Bronchial epithelial cell (primary cell): ENCODE measurements at places on chromosomes 12 and 14.

GRCh38 chr12:60195483-60195882 is 599.7 kb downstream of the SLC16A7 start:
- DNase-seq, result no peak

GRCh38 chr12:90335566-90335965 is 619.4 kb downstream of the CCER1 start:
- DNase-seq, result no peak

DNA sequence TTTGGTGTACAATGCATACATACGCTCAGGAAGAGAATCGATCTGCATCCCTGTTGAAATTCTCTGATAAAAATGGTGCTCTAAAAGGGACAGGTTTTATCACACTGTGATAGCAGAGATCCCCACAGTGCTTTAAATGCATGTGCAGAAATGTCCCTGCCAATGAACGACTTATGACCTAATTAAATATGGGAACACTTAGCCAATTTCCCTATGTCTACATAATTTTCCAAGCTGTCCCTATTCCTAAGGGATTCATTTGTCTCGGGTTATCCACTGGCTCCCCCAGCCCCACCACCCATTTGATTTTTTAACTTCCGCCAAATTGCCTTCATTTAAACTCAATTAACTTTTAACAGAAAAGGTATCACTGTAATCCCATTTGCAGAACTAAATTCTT is 284.6 kb downstream of the TMEM132D start:
- no peak for DNase-seq

GRCh38 chr12:80129895-80130530 is 30.7 kb downstream of the OTOGL start:
- DNase-seq, result no peak

DNA sequence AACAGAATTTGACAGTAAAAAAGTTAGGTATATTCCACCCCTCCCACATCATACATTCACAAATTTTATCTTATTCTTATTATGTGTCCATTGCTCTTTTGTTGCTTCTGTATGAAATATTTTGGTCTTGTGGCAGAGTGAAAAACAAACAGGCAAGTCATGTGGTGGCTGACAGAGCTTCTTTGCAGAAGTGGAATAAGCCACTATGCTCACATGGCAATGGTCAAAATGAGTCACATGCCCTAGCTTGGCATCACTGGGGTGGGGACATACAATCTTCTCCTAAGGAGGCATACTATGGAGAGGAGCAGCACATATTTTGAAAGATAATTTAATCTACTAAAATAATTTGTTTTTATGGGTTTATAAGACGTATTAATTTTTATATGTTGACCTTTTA is 27.7 kb upstream of the CMA1 start:
- peak; percentile 17 for DNase-seq

GRCh38 chr12:49867570-49868341 is 24.9 kb upstream of the BCDIN3D start:
- peak; percentile 26 for DNase-seq

GRCh38 chr14:96221109-96221650 is 16.5 kb downstream of the BDKRB2 start:
- DNase-seq, result no peak

- no peak for DNase-seq
These were observed 686 bp downstream of the B4GALNT1 start for GRCh38 chr12:57632073-57632957.

DNA sequence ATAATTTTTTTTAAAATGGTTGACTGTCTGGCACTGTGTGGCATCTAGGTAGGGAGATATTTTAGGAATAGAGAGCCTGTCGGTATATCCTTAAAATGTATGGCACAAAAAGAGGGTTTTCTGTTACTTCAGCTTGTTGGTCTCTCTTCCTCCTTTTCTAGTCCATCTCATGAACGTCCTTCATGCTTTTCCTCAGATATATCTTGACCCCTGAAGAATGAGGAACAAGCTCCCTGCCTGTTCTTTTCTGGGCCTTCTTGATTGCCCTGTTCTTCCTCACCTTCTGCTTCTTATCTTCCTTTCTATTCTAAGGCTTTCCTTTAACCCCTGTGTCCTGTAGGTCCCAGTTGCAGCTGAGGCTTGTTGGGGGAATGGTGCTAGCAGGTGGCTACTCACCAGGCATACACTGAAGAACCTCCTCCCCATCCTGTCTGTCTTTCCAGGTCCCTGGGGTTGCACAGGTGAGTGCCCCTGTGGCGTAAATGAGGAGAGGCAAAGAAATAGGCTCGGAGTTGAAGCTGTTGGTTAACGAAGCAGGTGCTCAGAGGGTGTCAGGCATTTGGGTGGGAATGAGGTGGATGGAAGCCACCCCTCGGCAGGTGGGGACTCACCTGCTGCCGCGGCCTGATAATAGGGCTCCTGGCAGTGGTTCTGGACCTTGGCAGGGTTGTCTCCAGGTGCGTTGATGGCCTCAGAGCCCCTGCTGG is 7.2 kb upstream of the C1R start:
- no peak for DNase-seq

DNA sequence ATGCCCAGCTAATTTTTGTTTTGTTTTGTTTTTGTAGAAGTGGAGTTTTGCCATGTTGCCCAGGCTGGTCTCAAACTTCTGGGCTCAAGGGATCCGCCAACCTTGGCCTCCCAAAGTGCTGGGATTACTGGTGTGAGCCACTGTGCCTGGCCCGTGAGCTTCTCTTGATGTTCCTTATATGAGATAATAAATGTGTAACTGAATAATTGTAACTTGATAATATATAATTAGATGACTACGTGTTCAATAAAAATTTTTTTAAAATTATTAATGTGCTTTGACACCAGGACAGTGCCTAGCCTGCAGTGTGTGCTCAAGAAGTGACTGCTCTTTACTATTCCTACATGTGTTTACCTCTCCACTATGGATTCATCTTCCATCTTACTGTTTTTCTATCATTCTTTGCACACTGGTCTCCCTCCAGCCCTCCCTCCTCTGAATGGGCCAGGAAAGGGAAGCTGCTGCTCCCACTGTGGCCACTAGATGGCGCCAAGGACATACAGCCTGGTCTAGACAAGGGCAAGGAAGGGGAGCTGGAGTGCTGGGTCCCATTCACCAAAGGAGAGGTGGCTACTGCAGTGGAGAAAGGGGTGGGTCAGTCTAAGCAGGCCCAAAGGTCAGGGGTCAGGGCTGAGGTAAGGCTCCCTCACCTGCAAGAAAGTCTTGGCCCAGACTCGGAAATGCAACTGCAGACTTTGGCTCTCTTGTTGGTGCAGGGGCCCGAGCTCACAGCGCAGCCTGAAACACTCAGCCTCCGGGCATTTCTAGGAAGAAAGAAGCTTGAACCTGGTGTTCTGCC is 14.7 kb upstream of the ZNF385A start:
- DNase-seq, result peak; percentile 64

- no peak for DNase-seq
These were observed 26.0 kb downstream of the ITPK1 start for GRCh38 chr14:93089521-93090269.

- DNase-seq, result no peak
These were observed 3.5 kb downstream of the RIN3 start for GRCh38 chr14:92516966-92517506.

DNA sequence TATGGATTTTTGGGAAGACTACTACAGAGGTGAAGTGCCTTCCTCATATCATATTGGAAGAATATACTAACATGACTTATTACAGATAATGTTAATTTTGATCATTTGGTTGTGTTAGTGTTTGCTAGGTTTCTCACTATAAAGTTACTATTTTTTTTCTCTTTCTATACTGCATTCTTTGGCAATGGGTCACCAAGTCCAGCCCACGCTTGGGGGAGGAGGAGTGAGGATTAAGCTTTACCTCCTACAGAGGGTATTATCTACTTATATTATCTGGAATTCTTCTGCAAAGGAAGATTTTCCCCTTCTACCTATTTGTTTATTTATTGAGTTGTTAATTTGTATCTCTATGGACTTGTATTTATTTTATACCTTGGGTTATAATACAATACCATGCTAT is 31.5 kb downstream of the SCN8A start:
- no peak for DNase-seq

DNA sequence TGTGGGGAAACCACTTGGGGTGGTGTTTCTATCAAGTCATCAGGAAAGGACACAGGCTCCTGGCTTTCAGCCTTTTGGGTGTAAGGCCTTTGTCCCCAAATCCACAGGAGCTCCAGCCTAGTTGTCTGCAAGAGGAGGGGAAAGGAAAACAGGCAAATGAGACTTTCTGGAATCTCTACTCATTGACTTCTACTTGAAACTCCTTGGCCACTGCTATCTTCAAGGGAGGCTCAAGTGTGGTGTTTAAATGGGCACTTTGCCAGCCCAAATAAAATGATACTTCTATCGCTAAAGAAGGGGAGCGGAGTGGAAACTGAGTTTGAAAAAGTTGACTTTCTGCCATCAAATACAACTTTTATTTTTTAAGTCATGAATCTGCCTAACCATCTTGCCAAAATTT is 445.9 kb upstream of the RGS6 start:
- no peak for DNase-seq

GRCh38 chr12:121009741-121010140 is 6.5 kb downstream of the C12orf43 start:
- peak; percentile 60 for DNase-seq

DNA sequence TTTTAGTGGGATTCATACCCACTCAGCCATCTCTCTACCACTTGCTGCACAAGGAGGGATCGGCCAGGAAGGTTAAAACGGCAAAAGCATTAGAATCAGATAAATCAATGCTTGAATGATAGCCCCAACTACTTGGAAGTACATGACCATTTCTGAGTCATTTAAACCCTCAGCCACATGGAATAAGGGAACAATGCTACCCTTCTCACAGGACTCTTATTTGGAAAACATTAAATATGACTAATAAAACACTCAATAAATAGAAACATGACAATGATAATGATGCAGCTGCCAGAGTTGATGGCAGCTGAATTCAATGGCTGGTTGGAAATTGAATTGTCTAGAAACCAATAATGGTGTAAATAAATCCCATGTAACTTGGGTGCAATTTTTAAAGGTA is 165.4 kb downstream of the FLRT2 start:
- no peak for DNase-seq

- DNase-seq, result no peak
These were observed 855.6 kb downstream of the SLC16A7 start for GRCh38 chr12:60451457-60451856.

DNA sequence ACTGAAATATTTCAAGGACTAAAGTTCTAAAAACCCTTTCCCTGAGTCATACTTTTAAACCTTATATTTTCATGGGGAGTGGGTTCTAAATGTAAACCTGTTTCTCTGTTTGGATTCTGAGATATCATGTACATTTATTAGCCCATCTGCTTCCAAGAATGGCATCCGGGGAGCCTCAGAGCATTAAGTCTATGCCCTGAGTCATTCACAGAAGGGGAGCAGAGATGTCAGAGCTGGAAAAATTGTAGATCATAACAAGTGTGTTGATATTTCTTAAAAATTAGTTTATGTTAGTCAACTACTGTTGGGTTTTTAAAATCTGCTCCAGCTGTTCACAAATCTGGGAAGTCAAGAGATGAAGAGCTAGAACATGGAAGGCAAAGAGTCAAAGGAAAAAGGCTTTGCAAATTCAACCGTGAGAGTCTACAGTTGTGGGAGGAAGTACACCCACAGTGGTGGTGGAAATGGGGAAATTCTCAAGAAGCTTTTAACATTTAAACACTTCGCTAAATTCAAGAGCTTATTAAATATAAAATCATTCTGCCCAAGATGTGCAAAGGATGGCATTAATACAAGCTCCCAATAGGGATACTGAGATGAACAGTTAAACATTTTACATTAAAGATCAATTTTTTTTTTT is 70.5 kb upstream of the FLRT2 start:
- DNase-seq, result no peak

DNA sequence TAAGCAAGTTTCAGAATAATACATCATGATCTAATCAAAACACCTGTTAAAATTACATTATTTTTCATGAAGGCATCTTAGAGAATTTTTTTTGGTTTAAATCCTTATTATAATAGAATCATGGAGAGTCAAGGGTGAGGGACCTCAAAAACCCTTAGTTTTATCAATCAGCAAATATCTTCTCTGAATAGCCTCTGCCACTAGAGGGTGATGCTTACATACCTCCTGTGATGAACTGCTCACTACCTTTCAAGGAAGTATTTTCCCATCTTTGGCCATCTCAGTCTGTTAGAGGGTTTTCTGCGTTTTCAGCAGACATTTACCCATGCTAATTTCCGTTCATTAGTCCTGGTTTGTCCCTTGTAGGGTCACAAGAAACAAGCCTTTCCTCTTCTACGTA is 200.2 kb downstream of the TRHDE start:
- DNase-seq, result no peak

GRCh38 chr14:76698631-76699030 is 62.6 kb upstream of the VASH1 start:
- DNase-seq, result no peak

GRCh38 chr14:47435331-47435965 is 240.0 kb downstream of the MDGA2 start:
- no peak for DNase-seq

DNA sequence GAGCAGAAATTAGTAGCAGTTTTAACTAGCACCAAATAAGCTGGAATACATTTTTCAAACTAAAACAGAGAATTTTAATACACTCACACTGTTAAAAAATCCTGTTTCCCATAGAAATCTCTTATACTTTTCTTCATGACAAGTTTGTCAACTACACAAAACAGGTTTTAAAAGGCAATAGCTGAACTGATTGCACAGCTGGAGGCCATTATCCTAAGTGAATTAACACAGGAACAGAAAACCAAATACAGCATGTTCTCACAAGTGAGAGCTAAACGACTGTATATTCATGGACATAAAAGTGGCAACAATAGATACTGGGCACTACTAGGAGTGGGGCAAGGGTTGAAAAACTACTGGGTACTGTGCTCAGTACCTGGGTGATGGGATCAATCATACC is 11.6 kb upstream of the HAL start:
- no peak for DNase-seq

- no peak for DNase-seq
These were observed 2.4 kb downstream of the CEP170B start for GRCh38 chr14:104867371-104868059.

- no peak for DNase-seq
These were observed 1.1 kb downstream of the ANKS1B start for GRCh38 chr12:99983456-99984258.

DNA sequence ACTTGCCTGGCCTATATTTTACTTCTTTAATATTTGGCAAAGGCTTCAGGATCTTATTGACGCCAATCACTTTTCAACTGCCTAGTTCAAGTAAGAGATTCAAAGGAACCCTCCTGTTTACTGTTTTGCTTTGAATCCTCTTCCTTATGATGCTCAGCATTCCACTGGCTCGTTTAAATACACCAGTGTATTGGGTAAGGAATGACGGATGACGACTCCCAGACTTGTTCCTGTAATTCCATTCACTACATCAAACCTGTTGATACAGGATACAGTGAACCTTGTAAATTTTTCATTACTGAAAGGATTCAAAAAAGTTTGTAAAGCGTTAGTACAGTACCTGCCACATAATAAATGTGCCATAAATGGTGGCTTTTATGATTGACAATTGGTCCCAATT is 1.7 kb upstream of the SYCP3 start:
- no peak for DNase-seq

GRCh38 chr14:74018174-74018585 is 908 bp downstream of the ENTPD5 start:
- peak; percentile 85 for DNase-seq

- DNase-seq, result no peak
These were observed 165.7 kb upstream of the RTL1 start for GRCh38 chr14:101069228-101069549.
